ENCODE measurements at places on chromosomes 3 and 15.

GRCh38 chr3:179512378-179512777 is 50.3 kb upstream of the ACTL6A start:
- no peak for DNase-seq

DNA sequence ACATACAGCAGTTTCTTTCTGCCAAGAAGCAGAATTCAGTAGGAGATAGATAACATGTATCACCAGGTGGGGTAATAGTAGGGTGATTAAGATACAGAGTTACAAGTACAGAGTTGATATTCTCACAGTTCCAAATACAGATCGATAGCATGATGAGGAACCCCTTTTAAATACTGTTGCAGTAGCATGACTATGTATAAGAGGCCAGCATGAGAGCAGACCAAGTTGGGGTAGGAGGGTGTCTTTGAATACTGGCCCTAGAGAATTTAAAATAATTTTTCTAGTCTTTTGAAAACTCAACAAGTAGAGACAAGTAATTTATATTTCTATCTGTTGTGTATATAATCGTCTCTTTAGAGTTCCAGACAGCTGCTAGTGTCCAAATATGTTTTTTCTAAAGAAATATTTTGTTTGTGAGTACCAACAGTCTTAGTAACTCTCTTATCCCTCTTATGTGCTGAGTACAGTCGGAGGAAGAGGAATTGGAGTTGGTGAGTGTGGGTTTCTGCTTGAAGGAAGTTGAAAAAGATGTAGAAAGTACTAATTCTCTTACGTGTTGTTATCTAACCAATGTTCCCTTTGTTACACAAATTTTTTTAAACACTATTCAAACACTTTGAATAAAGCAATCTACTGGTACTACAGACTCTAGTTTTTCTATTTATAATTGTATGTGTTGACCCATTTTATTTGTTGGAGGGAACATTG is 30.2 kb downstream of the LYSMD4 start:
- DNase-seq: no peak

DNA sequence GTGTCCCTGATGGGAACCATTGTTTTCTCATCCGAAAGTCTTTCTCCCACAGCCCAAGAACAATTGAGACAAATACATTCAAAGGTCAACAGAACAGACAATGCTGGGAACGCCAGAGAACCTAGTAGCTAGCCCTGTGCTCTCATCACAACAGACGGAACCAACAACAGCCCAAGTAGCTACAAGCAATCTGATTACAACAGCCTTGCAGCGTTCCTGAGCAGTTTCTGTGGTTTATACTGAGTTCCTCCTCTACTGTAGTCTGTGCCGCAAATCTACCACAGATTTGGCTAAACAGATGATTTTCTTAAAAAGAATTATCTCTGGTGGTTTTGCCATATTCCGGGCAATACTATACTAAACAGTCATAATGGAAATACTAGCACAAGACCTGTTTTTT is 435.6 kb downstream of the MECOM start:
- no peak for DNase-seq

GRCh38 chr15:93041159-93041547 is 47.9 kb downstream of the RGMA start:
- no peak for DNase-seq

- DNase-seq: no peak
Observed at GRCh38 chr3:178714925-178715832, 178.9 kb downstream of the KCNMB2 start.

- DNase-seq: no peak
Observed at GRCh38 chr15:65223996-65224395, 12.7 kb upstream of the CILP start.

- no peak for DNase-seq
Observed at GRCh38 chr15:101267320-101268104, 9.8 kb downstream of the SELENOS start.

DNA sequence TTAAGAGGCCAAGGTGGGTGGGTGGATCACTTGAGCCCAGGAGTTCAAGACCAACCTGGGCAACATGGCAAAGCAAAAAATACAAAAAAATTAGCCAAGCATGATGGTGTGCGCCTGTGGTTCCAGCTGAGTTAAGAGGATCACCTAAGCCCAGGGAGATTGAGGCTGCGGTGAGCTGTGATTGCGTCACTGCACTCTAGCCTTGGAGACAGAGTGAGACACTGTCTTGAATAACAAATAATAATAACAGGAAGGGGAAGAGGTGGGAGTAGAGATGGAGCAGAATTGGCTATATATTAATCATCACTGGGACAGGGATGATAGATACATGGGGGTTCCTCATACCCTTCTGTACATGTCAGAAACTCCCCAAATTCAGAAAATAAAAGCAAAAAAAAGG is 23.8 kb upstream of the NMB start:
- DNase-seq: no peak

DNA sequence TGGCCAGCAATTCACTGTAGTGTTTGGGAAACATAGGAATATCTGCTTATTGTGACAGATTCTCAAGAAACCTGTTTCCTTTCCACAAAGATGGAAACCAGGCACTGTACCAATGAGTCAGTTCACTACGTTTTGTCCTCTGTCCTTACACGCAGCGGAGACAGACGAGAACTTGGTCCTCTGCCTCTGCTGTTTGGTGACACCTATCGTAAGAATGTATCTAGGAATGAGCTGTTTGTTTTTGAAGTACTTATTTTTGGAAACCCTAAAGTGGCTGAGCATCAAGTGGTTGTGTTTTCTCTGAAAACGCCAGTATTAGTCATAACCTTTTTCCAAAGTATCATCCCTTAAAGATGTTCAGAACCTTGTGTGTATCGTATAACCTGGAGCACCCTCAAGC is 93.0 kb downstream of the PGPEP1L start:
- DNase-seq: no peak

DNA sequence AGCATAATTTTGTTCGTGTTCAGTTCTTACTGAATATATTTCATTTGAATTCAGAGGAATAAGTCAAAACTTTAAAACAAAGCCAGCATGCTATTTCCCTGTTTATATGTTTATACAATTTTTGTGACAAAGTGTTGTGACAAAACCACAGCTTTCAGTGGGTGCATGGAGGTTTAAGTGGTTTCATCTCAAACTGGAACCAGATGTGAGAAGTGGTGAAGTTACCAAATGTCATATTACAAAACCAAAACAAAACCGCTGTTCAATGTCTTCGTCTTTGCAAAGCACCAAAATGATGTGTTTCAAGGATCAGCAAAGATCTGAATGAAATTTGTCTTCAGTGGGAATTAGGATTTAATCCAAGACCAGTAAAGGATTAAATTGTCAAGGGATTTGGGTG is 59.3 kb upstream of the OSTN start:
- no peak for DNase-seq

GRCh38 chr15:36638671-36639070 is 59.2 kb downstream of the CDIN1 start:
- no peak for DNase-seq

DNA sequence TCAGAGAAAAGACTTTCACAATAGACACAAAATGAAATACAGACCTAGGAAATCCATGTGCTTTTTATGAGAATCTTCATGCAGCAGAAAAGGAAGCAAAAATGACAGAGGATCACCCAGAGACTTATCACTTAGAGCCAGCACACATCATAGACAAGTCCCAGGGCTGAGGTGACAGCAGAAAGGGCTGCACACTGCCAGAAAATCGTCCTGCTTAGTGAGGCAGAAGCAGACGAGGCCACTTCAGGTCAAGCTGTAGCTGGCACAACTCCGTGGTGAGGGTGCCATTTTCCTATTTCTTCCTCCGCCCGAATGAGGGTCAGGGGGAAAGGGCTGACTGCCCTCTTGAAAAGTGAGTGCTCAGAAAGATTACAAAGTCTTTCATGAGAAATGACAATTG is 95.9 kb upstream of the TNIK start:
- DNase-seq: no peak

DNA sequence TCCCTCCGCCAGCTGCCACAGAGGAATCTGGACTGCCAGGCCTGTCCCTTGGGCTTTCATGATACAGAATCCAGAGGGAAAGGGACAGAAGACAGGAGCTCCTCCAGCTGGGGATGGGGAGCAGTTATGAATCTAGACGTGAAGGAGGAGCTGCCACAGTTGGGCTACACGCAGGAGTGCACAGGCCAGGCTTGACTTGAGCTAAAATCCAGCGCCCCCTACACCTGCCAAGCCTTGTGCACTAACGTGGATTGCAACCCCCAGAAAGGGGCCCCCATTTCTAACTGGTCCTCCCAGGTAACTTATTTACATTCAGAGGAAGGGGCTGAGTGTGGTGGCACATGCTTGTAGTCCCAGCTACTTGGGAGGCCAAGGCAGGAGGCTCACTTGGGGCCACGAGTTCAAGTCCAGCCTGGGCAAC is 14.3 kb downstream of the KLHL6 start:
- no peak for DNase-seq

GRCh38 chr3:79161941-79162340 is 605.9 kb downstream of the ROBO1 start:
- DNase-seq: no peak

- no peak for DNase-seq
Observed at GRCh38 chr15:36905908-36906307, 194.4 kb downstream of the MEIS2 start.

DNA sequence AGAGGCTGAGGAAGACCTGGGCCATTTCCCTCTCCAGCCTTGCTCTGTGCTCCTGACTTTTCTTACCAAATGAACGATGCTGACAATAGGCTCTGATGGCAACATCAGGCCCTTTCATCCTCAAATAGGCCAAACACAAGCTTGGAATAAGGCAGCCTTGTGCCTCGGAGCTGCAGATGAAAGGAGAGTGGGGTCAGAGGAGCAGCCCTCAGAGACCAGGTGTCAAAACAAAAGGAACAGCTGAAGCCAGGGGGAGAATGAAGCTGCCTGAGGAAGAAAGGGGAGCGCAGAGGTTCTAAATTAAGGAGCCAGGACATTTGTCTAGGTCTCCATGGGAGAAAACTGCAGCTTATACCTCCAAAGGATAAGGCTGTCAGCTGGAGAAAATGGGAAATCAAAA is 5.1 kb downstream of the BFSP2 start:
- DNase-seq: no peak

GRCh38 chr3:189233225-189233858 is 61.6 kb downstream of the TPRG1 start:
- no peak for DNase-seq

DNA sequence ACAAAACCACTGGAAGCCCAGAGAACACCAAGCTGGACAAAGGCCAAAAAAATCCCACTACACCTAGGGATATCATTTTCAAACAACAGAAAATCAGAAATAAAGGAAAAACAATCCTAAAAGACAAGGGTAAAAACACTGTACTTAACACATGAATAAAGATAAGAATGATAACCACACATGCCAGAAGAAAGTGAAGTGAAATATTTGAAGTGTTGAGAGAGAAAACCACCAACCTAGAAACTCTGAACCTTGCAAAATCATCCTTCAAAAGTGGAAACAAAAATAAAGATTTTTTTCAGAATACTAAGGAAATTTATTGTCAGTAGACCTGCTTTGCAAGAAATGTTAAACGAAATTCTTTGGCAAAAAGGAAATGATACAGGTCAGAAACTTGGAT is 45.1 kb downstream of the KPNA1 start:
- no peak for DNase-seq

DNA sequence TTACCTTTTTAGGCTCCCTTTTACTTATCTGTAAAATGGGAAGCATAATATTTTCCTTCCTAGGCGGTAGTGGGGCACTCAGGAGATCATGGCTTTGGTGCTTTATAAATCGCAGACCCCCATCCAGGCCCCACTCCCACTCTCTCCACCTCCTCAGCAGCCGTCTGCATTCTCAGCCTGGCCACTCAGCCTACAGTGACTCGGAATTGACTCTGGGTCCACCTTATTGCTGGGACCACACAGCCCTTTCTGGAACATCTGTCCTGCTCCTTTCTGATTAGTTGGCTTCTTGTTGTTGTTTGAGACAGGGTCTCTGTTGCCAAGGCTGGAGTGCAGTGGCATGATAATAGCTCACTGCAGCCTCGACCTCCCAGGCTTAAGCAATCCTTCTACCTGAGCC is 76.5 kb downstream of the RPLP1 start:
- no peak for DNase-seq

DNA sequence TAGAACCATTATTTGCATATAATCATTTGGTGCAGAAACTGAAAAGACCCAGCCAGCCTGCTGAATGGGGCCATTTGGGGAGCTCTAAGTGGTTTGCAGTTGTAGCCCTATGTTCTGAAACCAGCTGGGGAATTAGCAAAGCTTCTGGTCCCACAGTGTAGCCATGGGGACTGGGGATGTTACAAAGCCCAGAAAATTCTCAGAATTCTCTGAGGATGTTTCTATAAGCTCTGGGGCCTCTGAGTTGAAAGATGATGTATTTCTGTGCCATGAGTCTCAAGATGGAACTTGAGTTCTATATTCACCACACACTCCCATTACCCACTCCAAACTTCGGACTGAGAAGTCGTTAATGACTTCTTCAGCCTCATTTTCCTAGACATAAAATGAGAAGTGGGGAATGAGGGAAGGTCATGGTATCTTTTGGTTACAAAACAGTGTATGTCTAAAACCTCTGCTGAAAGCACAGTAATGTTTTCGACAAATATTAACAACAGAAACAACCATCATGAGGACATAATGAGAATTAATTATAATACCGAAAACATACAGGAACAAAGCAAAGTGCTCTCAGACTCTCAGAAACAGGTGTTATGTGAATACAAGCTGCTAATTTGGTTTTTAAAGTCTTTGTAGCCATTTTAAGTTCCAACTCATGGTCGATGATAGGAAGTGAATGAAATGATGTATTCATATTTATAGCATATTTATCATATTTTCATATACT is 89.4 kb downstream of the RFTN1 start:
- DNase-seq: no peak

- DNase-seq: no peak
Observed at GRCh38 chr3:124091716-124092115, 99.8 kb upstream of the ROPN1 start.

- no peak for DNase-seq
Observed at GRCh38 chr3:126259411-126260391, 79.3 kb upstream of the ALDH1L1 start.

DNA sequence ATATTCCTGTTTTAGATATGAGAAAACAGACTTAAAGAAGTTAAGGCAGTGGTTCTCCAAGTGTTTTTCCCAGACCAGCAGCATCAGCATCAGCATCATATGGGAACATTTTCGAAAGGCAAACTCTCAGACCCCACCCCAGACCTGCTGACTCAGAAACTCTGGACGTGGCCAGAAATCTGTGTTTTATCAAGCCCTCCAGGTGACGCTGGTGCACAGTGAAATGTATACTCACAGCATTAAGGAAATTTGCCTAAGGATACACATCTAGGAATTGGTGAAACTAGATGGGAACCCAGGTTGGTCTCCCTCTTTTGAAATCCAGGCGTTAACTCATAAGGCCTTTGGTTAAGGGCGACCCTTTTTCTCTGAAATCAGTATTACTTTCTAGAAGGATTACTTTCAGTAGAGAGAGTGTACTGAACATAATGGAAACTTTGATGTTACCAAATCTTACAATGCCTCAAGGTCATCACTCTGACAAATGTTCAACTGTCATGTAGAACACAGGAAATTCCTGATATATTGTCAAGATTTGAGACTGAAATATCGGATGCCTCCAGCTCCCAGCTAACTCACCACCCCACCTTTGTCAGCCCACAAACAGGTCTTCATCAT is 910.2 kb downstream of the ROBO1 start:
- no peak for DNase-seq

All from NCI-H2029 treated with DMSO at 0.1 percent for 48 hours (cell line).